ENCODE measurements at places on chromosomes 2 and 18.

- no peak for DNase-seq
Measured at GRCh38 chr2:196079052-196079451, 10.4 kb upstream of the DNAH7 start.

DNA sequence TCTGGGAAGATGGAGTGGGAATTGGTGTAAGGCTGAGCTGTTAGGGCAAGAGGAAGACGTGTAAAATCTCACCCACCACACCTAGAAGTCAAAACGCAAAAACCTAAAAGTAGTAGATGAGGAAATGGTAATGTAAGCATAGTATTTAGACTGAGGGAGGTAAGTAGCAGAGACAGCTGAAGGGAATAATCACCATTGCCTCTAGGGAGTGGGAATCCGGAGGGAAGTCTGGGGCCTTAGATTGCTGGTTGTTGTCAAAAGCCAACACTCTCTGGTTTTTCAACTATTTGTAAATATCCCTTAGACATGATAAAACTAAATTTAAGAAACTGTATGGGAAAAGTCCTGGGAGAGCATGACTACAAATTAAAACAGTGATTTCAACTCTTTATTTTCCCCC, 28.7 kb upstream of the MYCN start:
- no peak for DNase-seq

- no peak for DNase-seq
Measured at GRCh38 chr18:61743775-61744531, 148.9 kb downstream of the RNF152 start.

- no peak for DNase-seq
Measured at GRCh38 chr2:185316383-185316782, 422.2 kb upstream of the FSIP2 start.

DNA sequence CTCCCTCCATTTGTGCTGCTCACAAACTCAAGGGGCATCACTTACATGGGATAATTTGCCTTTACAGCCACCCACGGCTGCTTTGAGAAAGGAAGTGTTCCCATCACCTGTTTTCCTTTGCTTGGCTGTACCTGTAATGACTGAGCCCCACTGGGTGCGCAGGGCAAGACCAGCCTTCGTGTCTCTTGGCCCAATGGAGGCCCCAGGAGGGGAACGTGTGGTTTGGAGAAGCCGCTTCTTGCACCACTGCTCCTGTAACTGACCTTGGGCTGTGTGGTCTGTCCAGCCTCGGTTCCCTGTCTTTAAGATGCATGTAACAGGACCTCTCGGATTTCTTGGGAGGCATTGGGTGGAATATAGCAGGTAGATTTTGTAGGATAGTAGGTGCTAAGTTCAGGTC, 41.1 kb downstream of the LDLRAD4 start:
- DNase-seq = no peak

DNA sequence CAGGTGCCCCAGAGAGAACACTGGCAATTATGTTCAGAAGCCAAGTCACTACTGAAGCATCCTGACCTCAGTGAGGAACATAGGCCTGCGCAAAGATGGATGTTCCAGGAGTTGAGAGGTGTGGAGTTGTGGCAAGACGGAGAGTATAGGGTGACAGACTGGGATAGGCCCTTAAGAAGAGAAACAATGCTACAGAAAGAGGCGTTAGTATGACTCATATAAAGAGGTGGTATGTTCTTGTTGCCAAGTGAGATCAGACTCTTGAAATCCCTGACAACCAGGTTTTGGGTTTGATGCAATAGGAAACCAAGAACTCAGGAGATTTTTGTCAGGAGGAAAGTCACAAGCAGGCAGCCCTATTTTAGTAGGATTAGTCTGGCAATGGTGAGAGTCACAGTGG, 185.6 kb downstream of the RIT2 start:
- DNase-seq = peak; percentile 21

DNA sequence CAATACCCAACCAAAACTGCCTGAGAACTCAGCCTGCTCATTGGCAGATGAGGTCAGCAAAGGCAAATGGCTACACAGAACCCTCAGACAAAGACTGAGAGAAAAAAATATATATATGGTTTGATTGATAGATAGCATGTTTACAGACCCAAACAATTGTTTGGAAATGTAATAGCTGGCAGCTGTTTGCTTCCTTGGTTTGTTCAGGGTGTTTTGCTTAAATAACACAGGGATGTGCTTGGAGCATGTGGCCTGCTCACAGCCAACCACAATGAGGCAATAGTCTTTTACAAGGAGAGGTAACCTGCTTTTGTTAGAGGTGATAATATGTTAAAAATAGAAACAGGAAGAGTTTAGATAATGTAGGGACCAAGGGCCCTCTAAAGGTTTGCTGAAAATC, 84.5 kb downstream of the PDK1 start:
- DNase-seq = no peak

- no peak for DNase-seq
Measured at GRCh38 chr18:34352385-34353163, 127.9 kb upstream of the NOL4 start.

GRCh38 chr18:34942975-34943374, 98.2 kb upstream of the MAPRE2 start:
- DNase-seq = no peak

DNA sequence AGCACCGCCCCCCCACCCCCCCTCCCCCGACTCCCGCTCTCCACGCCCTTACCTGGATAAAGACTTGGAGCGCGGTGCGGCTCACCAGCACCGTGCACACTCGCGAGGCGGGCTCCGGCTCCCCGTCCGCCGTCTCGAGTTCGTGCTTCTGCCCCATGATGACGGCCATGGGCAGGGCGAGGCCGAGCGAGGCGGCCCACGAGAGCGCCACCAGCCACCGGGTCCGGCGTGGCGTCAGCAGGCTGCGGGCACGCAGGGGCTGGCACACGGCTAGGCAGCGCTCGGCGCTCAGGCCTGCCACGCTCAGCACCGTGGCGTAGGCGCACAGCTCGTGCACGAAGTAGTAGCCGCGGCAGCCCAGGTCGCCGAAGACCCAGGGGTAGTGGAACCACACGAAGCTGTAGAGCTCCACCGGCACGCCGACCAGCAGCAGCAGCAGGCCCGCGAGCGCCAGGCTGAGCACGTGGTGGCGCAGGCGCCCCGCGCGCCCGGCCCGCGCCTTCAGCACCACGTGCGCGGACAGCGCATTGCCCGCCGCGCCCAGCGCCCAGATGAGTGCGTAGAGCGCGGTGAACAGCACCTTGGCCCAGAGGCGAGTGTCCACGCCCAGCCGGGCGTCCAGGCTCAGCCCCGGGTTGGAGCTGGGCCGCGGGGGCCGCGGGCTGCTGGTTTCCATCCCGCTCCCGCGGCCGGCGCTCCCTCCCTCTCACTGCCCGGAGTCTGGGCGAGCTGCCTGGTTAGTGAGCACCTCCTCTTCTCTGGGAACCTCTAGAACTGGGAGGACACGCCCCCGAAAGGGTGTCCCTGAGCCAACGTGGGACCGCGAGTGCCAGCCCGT, at the start of gene NTSR2:
TSS of gene NTSR2 (minus strand) at position 742 of the 838 bp plus-strand sequence. CDS start at position 676, 66 bp downstream.
- DNase-seq = no peak

DNA sequence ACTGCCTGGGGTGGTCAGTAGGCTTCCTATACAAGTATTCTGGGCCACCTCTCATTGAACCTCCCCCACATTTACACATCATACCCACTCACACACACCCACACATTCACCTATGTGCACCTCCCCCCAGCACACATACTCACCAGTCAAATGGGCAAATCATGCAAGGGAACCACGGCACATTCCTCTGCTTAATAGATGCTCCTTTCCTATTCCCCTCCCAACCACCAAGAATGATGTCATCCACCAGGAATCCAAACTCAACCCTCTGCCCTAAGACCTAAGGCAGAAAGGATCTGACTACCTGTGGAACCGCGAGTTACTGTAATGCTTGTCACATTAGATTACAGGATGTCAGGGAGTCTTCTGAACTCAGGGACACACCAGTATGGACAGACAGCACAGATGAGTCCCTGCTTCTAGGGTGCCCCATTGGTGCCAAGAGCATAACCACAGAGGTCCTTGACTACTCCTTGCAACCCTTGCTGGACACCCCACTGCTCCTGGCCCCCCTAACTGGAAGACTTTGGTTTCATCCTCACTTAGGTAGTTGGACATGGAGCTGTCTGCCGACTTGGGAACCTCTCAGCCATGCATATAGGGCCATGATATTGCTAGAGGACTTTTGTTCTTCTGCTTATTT, 21.5 kb upstream of the CAB39 start:
- DNase-seq = no peak

- no peak for DNase-seq
Measured at GRCh38 chr2:214005337-214005736, 405.5 kb upstream of the VWC2L start.

- no peak for DNase-seq
Measured at GRCh38 chr2:136242687-136243277, 124.8 kb upstream of the CXCR4 start.

DNA sequence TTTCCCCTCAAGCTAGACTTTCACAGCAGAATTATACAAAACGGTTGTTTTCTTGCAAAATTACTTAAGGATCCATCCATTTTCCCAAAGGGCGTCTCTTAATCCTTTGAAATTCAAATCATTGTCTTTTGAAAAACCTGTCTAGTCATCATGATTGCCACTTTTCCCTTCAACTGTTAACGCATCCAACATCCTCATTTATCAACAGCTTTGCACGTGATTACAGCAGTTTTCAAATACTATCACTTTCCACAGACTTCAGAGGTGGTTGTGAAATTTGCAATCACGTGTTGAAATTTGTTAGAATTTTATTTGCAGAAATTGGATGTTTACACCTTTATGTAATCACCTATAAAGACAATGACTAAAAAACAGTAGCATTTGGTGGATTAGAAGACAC, 304.4 kb upstream of the SLC39A10 start:
- DNase-seq = no peak

DNA sequence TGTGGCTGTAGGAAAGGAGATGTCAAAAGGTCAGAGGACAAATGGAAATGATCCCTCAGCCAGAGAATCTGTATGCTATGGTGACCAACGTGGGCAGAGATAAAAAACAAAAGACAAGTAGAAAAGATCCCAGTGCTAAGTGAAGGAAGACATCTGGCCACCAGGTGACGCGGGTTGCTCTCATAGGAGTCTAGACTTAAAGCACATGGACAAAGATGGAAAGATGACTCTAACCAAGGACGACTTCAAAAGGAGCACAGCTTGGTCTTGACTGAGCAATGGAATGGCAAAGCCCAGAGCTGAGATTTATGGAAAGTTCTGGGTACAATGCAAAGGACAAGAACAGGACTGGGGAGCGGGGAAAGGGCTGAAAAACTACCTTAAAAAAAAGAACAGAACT, 96.8 kb downstream of the CLIP4 start:
- DNase-seq = no peak

GRCh38 chr2:12318427-12319057, 398.2 kb upstream of the TRIB2 start:
- no peak for DNase-seq

- DNase-seq = no peak
Measured at GRCh38 chr2:185202945-185203528, 535.6 kb upstream of the FSIP2 start.

- DNase-seq = no peak
Measured at GRCh38 chr2:165872101-165872791, 78.2 kb upstream of the GALNT3 start.

GRCh38 chr2:2869553-2869952, 508.1 kb downstream of the EIPR1 start:
- no peak for DNase-seq

DNA sequence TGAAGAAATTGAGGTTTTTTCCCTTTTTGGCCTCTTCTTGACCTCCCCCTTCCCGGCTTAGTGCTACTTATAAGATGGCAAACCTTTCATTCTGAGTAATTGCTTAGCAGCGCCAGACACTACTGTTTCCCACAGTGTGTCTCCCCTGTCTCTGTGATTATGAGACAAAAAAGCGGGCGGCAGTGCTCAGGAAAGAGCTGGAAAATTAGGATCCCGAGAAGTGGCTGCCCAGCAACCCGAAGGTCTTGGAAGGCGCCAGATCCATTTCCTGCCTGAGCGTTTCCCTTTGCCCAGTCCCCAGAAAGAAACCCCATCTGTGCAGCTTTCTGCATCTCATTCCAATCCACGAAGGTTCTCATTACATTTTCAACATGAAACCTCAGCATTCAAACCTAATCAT, 191.9 kb upstream of the APCDD1 start:
- no peak for DNase-seq

GRCh38 chr2:16189836-16190160, 249.4 kb downstream of the MYCN start:
- no peak for DNase-seq

DNA sequence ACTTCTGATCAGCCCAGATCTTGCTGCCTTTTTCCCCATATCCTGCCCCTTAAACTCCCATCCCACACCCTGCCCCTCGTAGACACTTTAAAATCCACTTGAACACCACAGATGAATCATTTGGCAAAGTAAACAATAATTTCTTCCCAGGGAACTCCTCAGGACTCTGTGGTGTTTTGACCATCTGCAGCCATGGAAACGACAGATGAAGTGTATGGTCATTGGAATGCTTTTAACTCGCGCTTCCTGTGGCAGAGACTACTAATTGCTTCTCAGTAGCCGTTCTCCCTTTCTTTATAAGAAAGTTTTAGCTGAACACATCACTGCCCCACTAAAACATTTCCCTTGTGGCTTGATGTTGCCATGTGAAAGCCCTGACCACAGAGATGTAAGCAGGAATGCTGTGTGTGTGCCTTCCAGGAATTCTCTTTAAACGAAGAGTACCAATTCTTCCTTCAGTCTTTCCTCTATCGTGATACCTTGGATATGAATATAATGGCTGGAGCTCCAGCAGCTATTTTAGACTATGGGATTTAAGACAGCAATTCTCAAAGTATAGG, 92.7 kb upstream of the PARD3B start:
- no peak for DNase-seq

- no peak for DNase-seq
Measured at GRCh38 chr2:131042148-131042775, 51.0 kb downstream of the FAM168B start.

GRCh38 chr2:130799295-130799694, 37.4 kb upstream of the ARHGEF4 start:
- DNase-seq = no peak

DNA sequence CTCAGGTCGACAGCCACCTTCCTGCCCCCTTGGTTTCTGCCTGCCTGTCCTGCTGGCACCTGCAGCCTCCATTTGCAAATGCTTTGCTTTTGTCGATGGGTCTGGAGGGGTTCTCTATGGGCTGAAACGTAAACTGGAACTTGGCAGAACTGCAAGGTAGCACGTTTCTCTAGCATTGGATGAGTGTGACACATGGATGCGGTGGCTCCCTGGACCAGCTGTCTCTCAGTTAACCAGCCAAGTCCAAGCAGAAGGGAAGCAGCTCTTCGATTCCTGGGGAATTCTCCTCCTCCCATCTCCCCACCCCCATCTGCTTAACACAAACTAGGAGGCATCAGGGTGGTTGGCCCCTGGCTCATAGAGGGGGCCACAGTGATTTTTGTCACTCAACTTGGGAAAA, 57.3 kb downstream of the ITGB1BP1 start:
- DNase-seq = no peak

GRCh38 chr2:8520791-8521344, 161.0 kb upstream of the ID2 start:
- no peak for DNase-seq

DNA sequence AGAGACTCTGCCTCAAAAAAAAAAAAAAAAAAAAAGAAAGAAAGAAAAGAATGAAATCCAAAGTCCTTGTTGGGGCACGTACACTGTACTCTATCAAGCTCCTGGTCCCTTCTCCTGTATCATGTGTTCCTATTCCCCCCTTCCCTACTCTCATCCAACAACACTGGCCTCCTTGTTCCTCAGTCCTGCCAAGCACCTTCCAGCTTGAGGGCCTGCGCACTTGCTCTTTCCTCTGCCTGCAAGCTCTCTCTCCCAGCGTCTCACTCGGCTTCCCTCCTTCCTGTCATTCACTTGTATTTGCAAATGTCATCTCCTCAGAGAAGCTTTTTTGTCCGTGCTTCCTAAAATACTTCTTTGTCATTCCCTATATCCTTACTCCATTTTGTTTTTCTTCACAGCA, 10.8 kb upstream of the KIF3C start:
- DNase-seq = no peak

Measured in NCI-H2107 (cell line).